Cortex of kidney (tissue), 1 donor: ENCODE measurements at places on chromosomes 2 and 18.

DNA sequence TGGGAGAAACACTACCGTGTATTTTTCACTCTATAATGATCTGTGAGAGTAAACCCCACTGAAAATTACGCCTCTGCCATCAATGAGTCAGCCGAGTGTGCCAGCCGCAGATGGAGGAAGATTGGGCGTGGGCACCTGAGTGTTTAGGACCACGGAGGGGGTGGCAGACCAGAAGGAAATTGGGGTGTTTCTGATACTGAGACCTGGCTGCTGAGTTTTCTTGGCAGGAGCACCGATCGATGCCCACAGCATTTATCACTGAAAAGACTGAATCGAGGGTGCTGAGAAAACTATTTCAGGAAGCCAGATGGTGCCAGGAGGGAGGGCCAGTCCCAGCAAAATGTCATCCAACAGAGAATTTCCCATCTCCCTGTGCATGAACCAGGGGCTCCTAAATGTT lies 91.9 kb upstream of the TPO start:
- DNase-seq, result no peak

GRCh38 chr2:27747827-27748352 lies 23.6 kb upstream of the MRPL33 start:
- DNase-seq, result no peak

DNA sequence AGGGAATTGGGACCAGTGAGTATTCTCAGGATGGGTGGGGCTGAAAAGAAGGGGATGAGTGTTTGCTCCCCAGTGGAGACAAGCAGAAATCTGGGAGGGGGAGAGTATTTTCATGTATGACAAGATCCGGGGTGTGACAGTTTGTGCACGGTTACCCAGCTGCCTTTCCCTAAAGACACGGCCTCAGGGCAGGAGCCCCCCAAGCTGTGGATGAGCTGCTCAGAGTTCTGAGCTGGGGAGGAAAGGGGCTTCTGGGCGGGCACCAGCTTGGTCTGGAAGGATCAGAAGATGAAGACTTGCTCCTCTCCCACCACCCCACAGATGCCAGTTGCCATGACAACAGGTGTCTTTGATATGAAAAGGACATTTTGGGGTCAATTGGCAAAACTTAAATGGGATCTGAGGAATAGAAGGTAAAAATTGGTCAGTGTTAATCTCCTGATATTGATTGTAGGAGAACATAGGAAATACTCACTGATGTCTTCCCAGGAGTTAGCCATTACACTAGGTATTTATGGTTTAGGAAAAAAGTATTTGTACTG lies 29.2 kb downstream of the ZCCHC2 start:
- no peak for DNase-seq

DNA sequence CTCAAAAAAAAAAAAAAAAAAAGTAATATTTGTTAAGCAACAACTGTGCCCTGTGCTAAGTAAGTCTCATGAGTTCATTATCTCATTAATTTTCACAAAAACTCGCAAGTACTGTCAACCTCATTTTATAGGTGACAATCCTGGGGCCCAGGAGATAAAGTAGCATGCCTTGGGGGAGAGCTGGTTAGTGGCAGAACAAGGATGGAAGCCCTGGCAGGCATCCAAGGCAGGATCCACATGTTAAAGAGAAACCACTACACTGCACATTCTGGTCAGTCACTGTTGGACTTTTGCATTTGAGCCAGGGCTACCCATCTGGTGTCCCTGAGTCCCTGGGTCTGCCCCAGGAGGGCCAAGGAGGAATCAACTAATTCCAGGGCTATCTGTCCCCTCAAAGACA lies 54.6 kb downstream of the ZFP36L2 start:
- no peak for DNase-seq

DNA sequence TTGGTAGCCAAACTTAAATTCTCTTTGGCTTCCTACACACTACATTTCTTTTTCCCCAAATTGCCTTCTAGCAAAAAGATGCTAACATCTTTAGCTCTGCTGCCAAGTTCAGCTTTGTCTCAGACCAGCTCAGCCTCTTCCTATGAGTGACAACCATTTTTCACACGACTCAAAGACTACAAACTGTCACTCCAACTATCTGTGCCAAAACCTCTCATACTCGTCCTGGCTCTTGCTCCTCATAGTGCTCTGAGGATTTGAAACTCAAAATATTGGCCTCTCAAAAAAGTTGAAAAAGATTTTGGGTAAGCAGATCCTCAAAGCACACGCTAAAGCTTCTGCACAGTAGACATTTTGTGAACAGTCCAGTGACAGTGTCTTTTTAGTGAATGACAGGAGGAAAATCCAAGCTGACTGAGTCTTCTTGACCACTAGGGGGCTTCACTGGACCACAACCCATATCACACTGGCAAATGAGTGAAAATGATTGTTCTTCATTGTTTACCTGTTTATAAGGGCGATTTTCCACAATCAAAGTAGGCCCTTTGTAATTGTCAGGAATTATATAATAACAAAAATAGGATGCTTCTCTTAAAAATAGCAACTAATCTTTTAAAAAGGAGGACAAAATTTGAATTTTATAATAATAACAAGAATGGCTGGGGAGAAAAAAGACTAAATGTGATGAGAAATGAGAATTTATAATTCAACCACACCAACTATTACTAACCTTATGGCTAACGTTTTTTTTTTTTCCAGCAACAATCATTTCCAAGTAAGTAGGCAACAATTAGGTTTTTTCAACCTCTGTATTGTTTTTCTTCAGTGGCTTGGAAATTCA lies 85.5 kb upstream of the PGAP1 start:
- no peak for DNase-seq

DNA sequence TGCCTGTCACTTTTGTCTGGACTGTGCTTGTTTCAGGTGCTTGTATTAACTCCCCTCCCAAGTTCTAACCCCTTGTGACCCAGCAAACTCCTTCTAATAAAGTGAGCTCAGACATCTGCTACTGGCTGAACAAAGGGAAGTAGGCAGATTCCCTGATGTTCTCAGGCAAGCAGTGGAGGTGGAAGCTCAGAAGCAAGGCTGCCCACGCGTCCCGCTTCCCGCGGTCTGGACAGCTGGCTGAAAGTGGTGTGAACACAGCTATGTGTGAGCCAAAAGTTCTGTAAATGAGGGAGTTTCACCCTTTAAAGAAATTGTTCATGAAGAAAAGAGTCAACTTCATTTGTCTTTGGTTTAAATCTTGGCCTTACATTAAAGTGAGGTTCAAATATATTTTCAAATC lies 40.0 kb downstream of the NAPG start:
- DNase-seq, result no peak

DNA sequence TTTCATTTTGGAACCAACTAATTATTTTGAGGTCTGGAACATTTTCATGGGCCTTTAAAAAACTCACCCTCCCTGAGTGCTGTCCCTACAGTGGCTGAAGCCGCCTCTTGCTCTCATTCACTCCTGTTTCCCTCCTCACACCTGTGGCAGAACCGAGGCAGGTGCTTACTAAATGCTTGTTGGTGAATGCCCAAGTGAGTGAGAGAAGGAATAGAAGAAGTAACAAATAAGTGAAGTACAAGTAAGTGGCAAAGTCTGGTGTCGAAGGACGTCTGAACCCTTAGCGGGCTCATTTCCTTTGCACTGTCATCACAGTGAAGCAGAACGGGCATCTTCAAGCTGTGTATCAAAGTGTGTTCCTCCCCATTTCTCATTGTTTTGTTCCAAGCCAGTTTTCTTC lies 135.2 kb downstream of the RHBDD1 start:
- DNase-seq, result no peak

DNA sequence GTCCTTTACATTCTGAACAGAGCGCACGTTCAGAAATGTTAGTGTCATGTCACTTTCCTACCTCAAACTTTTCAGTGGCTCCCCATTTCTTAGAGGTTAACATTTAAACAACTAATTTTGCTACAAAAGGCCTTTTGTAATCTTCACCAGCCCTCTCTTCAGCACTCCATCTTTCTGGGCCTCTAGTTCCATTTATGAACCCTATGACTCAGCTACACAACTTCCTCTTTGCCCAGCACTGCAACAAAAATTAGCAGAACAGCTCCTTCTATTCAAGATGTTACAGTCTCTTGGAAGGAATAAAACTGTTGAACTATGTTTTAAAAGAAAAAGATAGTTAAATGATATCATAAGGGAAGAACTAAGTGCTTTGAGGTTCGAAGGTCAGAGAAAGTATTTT lies 139.9 kb downstream of the VWC2L start:
- no peak for DNase-seq

- no peak for DNase-seq
Observed at GRCh38 chr2:203582468-203582867, 47.4 kb upstream of the RAPH1 start.

DNA sequence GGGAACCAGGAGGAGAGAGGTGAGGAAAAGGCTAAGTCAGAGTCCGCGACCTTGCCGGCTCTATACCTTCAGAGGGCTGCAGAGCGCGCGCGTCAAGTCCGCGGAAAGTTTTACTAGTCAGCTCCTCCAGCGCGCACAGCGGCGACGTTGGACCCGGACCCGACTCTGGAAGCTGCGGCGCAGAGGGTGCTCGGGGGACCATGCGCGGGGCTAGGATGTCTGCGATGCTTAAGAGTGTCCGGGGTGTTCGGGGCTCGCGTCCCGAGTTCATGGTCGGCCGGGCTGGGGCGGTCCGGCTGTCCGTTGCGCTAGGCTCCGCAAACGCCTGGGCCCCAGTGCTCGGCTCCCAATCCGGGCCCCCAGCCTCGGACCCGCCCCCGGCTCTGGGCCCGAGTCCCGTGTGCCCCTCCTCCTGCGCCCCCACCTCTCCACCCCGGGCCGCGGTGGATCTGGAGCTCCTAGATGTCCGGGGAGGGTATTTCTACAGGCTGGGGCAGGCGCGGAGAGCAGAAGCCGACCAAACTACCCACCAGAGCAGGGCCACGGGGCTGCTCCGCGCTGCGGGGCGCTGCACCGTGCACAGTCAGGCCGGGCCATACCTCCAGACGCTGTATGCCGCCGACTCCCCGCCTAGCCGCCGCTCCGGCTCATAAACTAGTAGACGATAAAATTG lies at the start of gene LBX2:
TSS of gene LBX2 (minus strand) at position 337 of the 673 bp plus-strand sequence. CDS start at position 271, 66 bp downstream.
- no peak for DNase-seq

DNA sequence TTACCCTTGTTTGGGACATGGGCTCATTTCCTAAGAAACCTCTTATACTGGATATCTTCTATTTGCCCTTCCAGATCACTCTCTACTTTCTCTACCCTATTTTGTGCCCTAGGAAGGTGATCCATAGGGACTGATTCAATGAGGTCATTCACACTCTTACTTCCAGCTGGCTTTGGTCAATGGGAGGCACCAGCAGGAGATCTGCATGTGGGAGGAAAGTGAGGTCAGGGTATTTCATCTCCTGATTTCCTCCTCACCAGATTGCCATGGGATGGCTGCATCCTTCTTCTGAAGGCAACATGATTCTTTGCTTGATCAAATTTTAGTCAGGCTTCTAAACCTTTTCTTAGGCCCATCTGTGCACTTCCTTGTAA lies 15.2 kb downstream of the M1AP start:
- DNase-seq, result no peak

DNA sequence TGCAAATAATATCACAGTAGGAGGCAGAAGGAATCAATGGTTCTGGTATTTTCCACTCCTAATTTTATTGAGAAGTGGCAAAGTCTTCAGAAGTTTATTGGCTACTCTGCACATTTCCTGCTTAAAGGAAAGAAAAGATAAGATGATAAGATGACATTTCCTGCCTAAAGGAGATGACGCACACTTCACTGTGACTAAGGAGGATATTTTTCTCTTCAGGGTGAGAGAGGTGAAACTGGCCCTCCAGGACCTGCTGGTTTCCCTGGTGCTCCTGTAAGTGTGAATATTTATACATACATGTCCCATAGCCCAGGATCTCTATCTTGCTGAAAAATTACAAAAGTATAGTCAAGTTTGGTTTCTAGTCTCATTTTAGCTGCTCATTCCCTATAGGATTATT lies 27.9 kb downstream of the COL3A1 start:
- no peak for DNase-seq

- no peak for DNase-seq
Observed at GRCh38 chr18:9825571-9826073, 60.2 kb upstream of the TXNDC2 start.

DNA sequence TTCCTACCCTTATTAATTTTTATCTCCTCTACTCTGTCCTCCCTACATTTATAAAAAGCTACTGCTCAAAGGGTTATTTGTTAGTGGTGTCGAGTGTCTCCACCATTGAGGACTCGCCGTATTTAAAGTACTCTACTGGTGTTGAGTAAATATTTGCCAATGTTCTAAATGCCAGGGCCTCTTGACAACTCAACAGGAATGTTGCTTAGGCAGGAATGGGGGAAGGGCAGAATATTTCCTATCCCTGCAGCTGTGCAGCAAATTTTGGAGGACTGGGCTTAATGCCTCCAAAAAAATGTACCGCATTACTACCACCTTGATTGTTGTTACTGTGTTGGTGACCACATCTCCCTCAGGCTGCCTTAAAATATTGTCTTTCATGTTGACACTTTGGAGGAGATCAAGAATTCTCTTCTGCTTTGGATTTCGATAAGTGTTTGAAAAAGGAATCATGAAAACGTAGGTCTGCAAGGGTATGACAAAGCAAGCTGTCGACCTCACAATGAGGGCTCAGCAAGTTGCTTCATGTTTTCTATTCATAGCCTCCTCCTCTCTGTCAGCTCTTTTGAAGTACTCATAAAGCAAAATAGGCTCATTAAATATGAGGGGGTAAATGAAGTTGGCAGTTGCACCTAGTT lies 84.3 kb downstream of the EFEMP1 start:
- DNase-seq, result no peak

GRCh38 chr2:207567671-207568070 lies 37.9 kb downstream of the CREB1 start:
- DNase-seq, result no peak

- no peak for DNase-seq
Observed at GRCh38 chr2:42105330-42106256, 57.8 kb downstream of the PKDCC start.

DNA sequence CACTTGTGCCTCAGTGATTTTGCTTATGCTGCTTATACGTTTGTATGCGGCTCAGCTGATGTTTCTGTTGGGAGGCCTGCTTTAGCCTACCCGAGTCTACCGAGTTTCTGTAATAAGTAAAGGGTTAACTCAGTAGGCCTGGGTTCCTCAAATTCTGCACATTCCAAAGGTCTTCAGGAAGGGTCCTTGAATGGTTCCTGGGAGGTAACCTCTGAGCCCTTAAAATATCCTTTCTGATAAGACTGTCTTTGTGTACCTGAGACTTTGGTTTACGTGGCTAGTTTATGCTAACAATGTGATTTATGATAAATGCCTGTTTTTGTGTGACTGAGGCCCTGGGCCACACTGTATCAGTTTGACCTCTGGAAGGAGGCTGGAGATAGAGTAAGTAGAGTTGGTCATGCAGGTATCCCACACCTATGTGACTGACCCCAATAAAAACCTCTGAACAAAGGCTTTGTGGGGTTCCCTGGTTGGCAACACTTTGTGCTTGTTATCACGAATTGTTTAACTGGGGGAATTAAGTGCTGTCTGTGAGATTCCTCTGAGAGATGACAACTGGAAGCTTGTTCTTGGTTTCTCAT lies 18.9 kb upstream of the PNPT1 start:
- no peak for DNase-seq

DNA sequence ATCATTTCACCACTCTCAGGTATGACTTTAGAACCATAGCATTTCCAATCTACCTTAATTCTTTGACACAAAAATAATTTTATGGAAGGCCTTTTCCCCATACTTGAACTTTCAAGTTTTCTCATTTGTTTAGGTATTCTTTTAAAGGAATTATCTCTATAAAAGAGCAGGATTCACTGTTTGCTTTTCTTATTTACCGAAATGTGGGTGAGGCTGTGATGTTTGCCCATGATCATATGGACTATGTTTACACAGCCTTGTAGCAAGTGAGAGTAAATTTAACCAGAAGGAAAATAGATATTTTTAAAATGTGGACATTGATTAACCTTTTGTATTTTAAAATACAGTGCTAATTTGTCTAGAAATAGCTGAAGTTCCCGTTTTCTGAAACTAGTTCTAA lies 26.3 kb downstream of the CAB39 start:
- no peak for DNase-seq
